ENCODE measurements at places on chromosomes 4 and X.

- no peak for DNase-seq
These were observed 239.7 kb downstream of the QDPR start for GRCh38 chr4:17272154-17272553.

DNA sequence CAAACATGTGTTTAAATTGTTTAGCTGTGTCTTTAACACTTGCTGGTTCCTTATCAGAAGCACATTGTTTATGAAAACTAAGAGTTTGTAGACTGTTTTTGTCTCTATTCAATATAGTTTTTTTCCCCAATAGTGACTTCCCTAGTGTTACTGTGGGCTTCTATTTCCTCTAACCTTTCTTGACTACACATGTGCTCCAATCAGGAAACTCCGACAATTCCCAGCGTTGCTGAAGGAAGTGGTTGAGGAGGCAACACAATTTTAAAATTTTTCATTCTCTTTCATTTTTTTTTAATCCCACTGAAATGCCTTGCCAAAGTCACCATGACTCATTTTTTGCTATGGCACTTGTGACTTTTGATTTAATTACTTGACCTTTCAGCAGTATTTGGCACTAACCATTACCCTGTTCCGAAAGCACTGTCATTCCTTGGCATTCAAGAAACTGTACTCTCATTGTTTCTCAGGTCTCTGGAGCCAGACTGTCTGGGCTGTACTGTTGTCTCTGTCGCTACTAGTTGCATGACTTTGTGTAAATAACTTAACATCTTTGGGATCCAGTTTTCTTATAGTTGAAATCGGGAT lies 67.6 kb upstream of the FREM3 start:
- no peak for DNase-seq

GRCh38 chrX:24946369-24946768 lies 69.4 kb downstream of the ARX start:
- no peak for DNase-seq

DNA sequence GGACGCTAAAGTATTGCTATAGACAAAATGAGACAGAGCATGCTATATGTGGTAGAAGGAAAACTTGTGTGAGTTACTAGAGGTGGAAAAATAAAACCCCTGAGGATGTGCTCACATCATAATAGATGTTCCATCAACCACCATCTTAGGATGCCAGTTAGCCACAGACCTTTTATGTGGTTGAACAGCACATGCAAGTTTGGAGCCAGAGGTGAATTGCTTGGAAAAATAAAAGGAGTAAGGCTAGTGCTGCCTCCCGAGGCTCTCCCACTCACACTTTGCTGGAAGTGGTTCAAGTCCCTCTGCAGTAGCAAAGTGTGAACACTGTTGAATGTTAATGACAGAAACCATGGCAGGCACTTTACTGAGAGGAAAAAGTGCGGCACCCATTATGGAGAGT lies 39.4 kb upstream of the PPARGC1A start:
- no peak for DNase-seq

GRCh38 chrX:15177316-15177715 lies 92.6 kb downstream of the ASB9 start:
- no peak for DNase-seq

GRCh38 chr4:110310795-110311194 lies 112.4 kb upstream of the ELOVL6 start:
- DNase-seq = no peak

DNA sequence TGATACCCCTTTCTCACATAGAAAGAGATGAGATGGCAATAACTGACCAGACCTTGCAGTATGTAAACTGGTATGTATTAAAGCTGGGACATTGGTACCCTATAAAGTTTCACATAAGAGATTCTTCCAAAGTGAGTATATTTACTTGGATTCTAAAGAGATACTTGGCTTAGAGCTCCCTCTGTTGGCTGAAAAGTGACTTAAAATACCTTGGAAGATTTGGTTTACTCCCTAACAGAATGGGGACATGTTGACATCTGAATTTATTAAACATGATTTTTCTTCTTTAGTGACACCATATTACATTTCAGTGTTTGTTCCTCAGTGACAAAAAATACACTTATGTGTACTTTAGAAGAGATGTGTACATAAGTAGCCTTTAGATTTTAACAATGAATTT lies 47.9 kb upstream of the RGN start:
- no peak for DNase-seq

DNA sequence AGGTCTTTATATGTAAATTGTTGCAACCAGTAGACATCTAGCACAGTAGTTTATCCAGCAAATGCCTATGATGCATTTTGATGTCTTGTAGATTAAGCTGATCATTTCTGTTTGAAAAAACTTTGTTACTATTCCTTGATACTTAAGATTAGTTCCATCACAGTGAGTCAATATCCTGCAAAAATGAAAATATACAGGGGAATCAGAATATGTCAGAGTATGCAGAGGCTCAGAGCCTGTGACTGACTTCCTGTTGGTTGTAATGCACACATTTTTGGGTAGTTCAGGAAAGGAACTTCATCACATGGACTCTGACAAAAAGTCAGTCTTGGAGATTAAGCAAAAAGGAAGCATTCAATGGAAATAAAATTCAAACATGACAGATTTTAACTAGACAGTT lies 815.5 kb downstream of the FAT4 start:
- no peak for DNase-seq

DNA sequence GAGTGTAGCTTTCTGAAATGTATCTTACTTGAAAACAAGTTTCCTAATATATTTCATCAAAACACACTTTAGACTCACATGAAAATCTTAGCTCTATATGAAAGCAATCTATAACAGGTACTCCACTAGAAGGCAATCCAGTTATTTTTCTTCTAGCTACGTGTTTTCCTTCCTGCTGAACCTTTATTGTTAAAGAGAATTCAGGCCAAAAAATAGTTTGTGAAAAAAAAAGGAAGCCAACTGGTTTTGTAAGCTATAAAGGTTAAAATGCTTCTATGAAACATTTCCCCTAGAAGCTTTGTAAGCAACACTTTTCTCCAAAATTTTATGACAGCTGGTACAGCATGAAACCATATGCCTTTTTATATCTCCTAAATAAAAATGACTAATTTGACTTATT lies 304.7 kb upstream of the DIAPH2 start:
- DNase-seq = no peak

GRCh38 chr4:56611501-56611900 lies 69.6 kb downstream of the HOPX start:
- no peak for DNase-seq

GRCh38 chr4:176193126-176193525 lies 2.3 kb downstream of the SPATA4 start:
- DNase-seq = no peak

DNA sequence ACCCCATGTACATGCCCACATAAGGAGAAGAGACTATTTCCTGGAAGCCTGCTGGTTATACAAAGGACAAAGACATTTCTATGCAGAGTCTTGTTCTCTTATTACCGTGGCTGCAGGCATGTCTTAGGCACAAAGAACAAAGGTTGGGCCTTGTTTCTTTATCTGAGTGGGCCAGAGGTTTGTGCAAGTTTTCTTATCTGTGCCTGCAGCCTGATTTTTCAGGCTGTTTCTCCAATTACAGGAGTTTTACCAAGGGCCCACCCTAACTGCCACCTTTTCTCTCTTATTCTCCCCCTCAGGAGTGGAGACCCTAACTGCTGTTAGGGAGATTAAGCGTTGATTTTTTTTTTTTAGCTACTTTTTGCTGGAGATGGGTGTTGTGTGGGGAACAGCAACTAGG lies 3.5 kb downstream of the TENT5D start:
- DNase-seq = no peak

GRCh38 chr4:153064571-153064970 lies 128.4 kb downstream of the FHDC1 start:
- DNase-seq = no peak

DNA sequence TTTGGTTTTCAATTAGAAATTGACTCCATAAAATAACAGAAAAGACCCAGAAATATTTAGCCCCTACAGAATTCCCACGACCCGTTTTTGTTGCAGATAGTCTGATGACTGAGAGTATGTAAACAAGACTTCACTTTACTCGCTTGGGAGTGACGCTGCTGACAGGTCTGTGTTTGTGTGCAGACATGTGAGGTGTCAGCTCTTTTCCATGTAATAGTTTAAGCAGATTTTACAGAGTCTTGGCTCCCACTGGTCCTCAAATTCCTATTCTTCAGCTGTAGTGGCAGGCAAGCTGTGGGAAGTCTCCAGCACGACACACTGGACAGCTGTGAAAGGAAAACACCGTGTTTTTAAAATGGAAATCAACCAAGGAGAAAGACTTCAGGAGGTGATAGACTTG lies 455.7 kb downstream of the GABRG1 start:
- DNase-seq = no peak

GRCh38 chrX:123570011-123570590 lies 162.8 kb downstream of the THOC2 start:
- DNase-seq = no peak

GRCh38 chr4:1570291-1571164 lies 113.6 kb downstream of the FAM53A start:
- DNase-seq = no peak

- DNase-seq = no peak
These were observed 31.6 kb downstream of the IQCM start for GRCh38 chr4:149784018-149784417.

- DNase-seq = no peak
These were observed 764 bp downstream of the TRAPPC11 start for GRCh38 chr4:183659872-183660242.

- no peak for DNase-seq
These were observed 584.6 kb downstream of the PRR32 start for GRCh38 chrX:127404161-127404560.

DNA sequence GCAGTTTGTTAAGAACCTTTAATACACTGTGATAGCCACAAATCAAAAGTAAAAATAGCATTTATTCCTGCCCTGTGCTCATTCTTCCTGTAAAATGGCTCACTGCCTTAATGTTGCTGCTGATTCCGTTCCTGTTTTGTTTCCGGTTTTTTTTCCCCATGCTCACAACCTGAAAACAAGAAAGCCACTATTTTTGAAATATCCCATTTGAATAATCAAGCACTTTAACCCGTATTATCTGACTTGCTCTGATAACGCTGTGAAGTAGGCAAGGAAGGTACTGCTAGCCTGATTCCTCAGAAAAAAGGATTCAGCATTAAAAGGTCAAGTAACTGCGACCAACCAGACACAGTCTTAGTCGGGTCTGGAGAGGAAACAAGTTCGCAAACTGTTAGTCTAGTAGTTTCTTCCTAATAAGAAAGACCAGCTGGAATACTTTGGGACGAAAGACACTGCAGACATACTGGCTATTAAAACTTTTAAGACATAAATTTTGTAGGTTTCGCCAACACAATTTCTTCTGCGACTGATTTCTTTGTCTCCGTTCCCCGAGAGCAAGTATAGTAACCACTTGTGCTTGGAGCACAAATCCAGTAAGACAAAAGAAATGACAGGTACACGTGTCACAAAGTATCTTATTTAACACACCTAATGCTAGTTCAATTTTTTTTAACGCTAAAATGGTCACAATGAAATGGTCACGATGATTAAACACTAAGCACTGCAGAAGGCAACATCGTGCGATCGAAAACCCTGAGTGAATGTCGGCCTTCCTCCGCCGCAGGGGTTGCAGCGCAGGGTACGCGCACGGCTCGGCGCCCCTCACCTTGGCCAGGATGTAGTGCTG lies 802 bp downstream of the COX18 start:
- DNase-seq = no peak

DNA sequence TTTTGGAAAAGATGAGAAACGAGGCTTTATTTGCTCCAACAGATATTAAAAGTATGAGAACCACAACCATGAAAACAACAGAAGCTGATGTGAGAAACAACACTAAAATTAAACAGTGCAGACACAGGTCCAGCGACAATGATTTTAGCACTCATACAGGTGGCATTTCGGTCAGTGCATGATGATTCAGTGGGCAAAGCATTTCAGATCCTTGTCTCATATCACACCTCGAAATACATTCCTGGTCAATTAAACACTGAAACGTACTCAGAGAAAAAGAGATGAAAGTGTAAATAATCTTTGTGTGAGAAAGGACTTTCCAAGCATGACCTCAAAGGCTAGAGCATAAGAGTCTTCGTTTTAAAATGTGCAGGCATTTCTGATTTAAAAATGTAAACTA lies 85.2 kb downstream of the ACOX3 start:
- DNase-seq = no peak
